ENCODE measurements at places on chromosomes 3 and 15.

GRCh38 chr15:72456684-72457083 is 17.4 kb upstream of the ARIH1 start:
- DNase-seq, result no peak

DNA sequence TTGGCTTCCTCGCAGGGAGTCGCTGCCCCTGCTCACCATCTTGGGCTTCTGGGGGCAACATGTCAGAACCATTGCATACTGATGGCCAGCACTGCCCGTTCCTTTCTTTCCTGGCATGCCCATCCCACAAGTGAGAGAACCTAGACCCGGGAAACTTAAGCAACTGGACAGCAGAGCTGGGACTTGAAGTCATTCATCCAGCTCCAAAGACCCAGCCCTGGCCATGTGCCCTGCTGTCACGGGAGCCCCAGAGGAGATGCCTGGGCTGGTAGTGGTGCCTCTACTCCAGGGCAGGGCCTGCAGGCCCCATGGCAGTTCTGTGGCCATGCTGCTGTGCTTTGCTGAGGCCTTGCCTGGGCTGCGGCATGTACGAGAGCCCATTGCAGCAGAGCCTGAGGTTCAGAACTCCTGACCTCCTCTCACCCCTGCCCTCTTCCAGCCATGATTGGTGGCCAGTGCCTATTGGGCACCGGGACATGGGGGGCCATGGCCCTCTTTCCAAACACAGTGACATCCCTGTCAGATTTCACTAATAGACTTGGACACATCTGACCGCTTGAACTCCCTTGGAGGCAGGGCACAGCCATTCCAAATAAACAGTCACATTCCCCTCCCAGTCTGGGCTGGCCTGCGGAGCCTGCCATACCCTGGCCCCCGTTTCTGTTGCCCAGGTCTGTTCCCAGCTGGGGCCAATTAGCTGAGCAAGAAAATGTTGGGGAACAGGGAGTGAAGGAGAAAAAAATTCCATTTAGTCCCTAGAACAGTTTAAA is 115.9 kb downstream of the EEFSEC start:
- DNase-seq, result no peak

GRCh38 chr3:62335196-62335595 is 38.2 kb downstream of the FEZF2 start:
- DNase-seq, result no peak

DNA sequence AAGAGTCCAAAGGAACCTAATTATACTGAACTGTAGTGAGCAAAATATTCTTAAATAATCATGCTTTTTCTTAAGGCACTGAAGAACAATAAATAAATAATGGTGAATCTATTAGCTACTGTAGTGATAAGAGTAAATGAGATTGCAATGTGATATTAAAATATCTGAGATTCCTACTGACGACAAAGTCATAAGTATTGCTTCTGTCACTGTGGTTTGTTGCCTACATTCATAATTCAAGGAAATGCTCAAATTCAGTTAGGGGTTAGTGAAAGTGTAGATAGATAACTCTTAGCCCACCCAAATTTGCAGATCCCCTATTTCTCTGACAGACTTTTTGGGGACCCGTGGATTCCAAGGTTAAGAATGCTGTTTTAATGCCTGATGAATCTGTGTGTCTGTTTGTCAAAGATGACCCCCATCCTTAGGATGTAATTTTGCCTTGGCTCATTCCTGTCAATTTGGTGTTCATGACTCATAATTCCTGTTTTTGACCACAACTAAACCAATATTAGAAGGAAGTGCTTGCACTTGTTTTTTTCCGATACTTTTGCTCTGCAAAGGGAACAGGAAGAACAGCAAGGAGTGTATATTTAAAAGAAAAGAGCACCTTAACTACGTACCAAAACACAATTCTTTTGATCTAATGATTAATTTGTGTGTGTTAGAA is 86.7 kb downstream of the MAGI1 start:
- DNase-seq, result no peak

DNA sequence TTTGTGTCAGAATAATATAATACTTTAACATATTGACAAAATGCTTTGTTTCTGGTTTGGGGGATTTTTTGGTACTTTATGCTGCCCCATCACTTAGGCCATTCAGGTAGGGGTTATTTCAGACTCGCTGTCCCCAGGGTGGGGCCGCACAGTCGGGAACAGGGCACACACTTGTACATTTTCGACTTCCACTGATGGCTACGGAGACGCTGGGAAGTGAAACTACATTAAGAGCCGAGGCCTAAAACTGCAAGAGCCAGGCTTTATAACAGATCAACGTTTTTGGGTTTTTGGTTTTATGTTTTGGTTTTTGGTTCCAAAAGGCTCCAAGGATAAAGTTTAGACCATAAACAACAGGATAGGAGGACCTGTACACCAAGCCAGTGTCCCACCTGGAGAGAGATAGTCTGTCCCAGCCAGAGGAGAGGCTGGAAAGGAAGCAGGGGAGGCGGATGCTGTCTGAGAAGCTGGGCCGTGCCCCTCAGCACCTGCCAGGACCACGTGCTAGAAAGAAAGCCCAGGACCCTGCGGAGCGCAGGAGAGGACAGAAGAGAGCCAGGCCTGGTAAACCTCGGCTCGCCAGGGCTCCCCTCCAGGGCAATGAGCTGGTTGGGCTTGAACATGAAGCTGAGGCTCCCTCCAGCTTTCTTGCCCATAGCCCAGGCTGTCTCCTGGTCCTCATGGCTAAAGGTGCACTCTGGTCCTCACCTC is 111.7 kb downstream of the CHSY1 start:
- DNase-seq, result no peak

- DNase-seq, result no peak
Measured at GRCh38 chr15:47717036-47717612, at the start of gene SEMA6D. Gene SEMA6D (plus strand): TSS chr15:47717505. CDS start chr15:47759799, 42,294 bp downstream.

- no peak for DNase-seq
Measured at GRCh38 chr15:27787931-27788330, 311.2 kb downstream of the OCA2 start.

DNA sequence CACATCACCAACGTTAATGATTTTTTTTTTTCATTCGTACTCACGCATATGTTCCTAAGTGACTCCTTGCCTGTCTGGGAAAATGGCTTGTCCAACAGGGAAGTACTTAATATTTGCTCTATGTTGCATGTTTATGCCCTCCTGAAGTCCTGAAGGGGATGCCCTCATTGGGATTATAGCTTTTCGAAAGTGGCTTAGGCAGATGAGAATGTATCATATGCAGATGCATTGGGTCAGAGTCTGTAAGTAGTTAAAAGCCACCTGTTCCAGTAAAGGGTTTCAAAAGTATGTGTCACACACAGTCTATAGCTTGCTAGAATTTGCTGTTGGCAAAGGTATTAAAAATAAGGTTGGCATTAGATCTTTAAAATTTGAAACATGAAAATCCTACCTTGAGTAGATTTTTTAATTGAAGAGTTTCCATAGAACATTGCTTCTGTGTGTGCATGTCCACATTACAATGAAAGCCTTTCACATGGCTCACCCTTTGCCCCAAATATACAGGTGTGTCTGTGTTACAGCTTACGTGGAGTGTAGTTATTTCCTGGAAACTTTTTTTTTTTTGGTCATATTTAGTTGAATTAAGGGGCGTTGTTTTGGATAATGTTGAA is 2.1 kb downstream of the ABHD17C start:
- no peak for DNase-seq

GRCh38 chr3:182605882-182606611 is 187.3 kb upstream of the ATP11B start:
- no peak for DNase-seq

GRCh38 chr15:49301562-49301961 is 121.5 kb upstream of the FGF7 start:
- no peak for DNase-seq

DNA sequence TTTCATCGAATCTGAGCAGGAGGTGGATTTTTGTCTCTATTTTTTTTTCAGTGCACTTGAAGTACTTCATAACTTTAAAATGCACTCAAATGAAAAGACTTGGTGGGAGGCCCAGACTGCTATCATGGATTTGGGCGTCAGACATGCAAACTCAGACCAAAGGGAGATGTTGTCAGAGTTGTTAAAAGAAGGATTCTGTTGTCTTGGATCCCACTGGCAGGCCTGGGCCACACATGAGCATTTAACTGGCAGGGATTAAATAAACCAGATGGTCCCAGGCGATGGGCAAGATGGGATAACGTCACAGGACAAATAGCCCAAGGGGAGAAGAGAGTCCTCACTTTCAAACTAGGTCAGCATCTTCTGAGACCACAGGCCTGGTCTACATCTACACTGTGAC is 15.4 kb downstream of the RTP1 start:
- no peak for DNase-seq

- DNase-seq, result no peak
Measured at GRCh38 chr3:44045476-44046275, 196.0 kb upstream of the TOPAZ1 start.

- no peak for DNase-seq
Measured at GRCh38 chr15:84833447-84834228, 16.5 kb downstream of the ALPK3 start.

GRCh38 chr3:152289708-152290107 is 21.0 kb downstream of the MBNL1 start:
- DNase-seq, result no peak

GRCh38 chr3:125059488-125060245 is 3.9 kb upstream of the HEG1 start:
- DNase-seq, result no peak

DNA sequence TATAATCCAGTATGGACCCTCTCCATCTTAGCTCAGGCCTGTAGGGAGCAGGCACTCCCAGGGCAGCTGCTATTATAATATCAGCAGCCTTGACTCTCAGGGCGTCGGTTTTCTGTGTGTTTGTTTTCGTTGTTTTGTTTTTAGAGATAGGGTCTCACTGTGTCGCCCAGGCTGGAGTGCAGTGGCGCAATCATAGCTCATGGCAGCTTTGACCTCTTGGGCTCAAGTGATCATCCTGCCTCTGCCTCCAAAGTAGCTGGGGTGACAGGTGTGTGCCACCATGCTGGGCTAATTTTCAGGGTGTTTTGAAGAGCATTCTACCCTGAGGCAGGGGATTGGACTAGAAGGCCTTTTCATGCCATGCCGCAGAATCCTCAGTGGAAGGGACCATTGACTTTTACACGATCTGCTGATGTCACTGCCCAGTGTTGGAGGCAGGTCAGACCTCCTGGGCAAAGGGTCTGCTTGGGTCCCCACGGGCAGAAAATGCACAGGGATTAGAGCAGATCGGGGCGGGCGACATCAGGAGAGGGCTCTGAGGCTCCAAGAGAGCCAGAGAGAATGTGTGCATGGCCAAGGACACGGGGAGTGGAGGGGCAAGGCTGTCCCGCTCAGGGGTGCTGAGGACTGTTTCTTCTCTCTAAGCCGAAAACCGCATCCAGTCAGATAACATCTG is 7.8 kb downstream of the MELTF start:
- DNase-seq, result no peak

DNA sequence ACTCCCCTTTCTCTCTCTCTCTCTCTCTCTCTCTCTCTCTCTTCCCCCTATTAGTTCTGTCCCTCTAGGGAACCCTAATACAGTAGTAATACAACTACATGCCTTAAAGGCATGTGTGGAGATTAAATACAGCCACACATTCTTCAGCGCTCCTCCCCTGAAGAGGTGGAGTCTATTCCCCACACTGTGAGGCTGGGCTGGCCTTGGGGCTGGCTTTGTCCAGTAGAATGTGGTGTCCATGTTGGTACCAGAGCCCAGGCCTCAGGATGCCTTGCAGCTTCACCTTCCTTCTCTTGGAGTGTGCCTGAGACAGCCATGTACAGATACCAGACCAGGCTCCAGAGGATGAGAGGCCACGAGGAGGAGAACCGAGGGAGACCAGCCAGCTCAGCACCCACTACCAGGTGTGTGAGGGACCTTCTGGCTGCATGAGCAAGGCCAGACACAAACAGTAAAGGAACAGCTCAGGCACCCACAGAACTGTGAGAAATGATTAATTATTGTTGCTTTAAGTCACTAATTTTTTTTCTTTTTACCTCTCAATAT is 10.7 kb downstream of the SLC6A20 start:
- no peak for DNase-seq

DNA sequence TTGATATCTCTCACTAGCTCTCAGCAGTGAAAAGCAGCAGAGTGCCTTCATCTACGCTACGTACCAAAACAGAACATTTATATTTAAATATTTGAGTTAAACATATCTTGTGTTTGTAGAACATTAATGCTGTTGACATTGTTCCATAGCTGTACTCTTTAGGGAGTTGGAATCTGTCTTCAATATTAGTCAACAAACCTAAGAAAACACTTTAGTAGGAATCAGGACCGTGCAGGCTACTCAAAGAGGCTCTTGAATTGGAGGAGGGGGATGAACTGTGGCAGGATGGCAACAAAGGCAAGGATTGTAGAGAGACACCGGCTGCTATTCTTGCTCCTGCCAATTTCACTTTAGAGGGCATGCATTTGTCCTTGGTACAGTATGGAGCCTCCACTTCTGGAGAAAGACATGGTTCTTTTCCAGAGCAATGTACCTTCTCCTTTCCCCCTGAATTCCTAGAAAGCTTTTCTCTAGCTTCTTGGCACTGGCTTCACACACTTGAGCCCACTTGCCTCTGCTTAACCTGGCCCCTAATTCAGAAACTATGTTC is 265.9 kb downstream of the CD47 start:
- DNase-seq, result no peak

DNA sequence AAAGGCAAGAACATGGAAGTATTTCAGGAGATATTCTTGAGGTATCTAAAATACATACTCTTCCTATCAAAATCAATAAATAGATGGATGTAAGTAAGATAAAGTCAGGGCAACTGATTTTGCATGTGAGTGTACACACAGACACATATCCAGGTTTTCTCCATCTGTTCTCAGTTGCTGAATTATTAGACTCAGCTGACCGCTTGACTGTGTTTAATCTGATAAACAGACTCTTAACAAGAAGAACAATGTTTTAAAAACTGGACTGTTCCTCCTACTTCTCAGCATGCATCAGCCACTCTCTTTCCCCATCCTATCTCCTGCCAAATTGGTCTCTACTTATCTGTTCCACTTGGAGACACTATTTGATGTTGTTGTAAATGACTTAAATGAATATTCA is 73.5 kb downstream of the GOLGA8G start:
- no peak for DNase-seq

GRCh38 chr3:163878396-163878795 is 1199.9 kb downstream of the SI start:
- DNase-seq, result no peak

- DNase-seq, result no peak
Measured at GRCh38 chr3:115518100-115518852, 105.0 kb upstream of the GAP43 start.

GRCh38 chr3:32630266-32630665 is 54.7 kb upstream of the CNOT10 start:
- no peak for DNase-seq

- no peak for DNase-seq
Measured at GRCh38 chr3:94117729-94118128, 54.9 kb downstream of the NSUN3 start.

DNA sequence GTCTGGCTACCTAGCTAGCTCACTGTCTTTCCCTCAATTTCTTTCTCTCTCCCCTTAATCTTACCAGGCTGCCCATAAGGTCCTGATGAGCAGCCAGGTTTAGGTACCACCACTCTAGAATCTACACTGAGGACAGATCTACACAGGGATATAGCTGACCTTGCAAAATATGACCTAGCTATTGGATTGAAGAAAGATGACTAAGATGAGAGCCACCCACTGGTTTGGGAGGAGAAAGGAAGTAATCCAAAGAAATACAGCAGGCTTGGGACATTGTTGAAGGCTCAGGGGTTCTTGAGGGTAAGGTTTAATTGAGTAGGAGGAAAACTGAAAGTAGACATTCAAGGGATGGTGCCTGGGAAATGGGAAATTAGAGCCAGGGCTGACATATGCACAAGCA is 142.0 kb upstream of the TMC3 start:
- DNase-seq, result no peak

Data from stimulated activated CD4-positive, alpha-beta T cell treated with anti-CD3 and anti-CD28 coated beads, Interleukin-15, amount 100 ng/mL, for 1 hour (primary cell).